ENCODE measurements at places on chromosomes 4 and X.

DNA sequence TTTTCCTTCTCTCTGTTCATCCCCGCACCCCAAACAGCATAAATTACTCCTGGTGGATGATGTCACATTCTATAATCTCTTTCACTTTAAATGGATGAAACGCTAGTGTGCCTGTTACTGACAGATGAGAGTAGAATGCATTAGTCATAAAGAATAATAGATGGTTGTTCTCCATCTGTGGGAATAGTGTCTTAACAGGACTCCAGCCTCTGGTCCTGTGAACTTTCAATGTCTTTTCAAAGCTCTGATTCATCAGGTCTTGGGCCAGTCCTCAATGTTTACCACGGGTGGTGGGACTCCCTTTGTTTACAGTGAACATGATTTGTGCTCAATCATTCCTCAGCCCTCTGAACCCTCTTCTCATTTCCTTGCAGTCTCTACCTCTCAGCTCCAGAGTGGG lies 182.6 kb downstream of the GABRB1 start:
- DNase-seq = no peak

GRCh38 chr4:133574248-133574647 lies 425.2 kb downstream of the PCDH10 start:
- DNase-seq = no peak

DNA sequence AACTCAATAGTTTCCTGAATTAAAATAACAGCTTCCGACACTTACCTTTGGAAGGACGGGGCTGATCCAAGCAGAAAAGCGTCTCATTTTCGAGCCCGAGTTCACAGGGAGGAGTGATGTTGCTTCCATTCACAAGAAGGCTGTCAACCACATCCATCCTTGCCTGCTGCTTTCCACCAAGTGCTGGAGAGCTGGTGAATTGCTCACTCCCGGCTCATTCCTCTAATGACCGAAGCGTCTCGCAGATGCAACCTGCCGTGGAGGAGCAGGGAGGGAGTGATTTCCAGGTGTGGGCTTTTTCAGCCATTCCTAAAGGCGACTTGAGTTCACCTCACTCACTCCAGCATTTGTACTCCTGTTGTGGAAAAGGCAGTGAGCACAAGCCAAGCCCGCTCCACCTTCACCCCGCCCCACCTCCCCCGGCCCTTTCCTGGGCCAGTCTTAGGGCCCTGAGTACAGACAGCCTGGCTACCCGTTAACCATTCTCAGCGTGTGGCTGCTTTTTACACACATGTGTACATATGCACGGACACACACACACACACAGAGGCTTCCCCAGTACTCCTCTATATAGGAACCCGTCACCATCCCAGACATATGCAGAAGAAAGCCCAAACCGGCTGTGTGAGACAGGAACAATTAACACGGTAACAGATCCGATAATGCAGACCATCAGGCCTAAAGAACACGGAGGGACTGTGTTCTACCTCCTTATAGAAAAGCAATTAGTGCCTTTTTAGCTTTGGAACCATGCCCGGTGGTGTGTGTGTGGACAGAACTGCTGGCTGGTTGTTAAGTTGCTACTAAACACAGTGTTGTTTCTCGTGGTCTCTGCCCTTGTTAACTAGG lies at the start of gene CCKAR:
Gene CCKAR, minus strand, starts transcription at position 374 of the 849 bp plus-strand sequence. Its CDS starts 217 bp downstream, at position 157.
- no peak for DNase-seq

GRCh38 chr4:7786040-7786439 lies 153.6 kb downstream of the AFAP1 start:
- DNase-seq = no peak

DNA sequence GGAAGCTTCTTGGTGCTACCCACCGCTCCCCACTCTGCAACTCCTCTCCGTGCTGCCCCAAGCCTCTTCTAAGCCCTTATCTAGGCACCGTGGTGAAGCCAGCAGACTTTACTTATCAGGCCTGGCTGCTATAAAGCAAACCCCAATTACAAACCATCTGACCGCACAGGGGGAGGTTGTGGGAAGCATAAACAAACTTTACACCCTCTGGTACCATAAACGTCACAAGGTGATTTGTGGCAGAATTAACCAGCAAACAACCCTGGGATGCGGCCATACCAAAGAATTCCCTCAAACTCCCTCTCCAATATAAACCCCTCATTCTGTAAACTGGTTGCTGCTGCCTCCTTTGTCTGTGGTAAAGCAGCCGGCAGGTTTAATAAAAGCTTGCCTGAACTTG lies 55.2 kb downstream of the MAGEC2 start:
- DNase-seq = no peak

DNA sequence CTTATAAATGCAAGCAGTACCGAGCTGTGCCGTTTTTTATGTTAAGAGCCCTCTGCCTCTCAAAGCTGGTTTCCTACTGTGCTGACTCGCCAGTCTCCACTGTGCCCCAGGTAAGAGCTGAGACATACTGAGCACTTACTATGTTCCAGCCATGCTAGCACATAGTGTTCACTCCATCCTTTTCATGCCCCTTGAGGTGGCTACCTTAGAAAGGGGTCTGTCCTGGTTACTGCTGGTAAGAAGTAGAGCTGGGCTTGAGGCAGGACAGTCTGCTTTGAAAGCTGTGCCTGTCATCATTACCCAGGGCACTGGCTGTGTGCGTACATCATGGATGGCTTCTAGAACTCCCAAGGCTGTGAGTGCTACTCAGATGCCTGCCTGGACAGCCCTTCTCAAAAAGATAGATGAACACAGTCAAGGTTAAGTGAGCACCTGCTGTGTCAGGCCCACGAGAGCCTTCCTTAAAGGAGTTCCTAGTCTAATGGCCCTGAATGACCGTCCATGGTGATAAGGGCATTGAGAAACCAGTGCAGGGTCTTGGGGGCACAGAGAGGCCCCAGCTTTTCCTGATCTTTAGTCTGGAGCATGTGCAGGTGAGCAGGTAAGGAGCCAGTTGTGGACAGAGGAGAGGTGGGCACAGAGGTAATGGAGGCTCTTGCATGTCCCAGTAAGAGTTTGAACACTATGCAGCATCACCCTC lies 1.6 kb downstream of the STK32B start:
- no peak for DNase-seq

GRCh38 chr4:41625531-41625930 lies 87.6 kb downstream of the LIMCH1 start:
- DNase-seq = no peak
